ENCODE measurements at places on chromosomes 1 and 21.

DNA sequence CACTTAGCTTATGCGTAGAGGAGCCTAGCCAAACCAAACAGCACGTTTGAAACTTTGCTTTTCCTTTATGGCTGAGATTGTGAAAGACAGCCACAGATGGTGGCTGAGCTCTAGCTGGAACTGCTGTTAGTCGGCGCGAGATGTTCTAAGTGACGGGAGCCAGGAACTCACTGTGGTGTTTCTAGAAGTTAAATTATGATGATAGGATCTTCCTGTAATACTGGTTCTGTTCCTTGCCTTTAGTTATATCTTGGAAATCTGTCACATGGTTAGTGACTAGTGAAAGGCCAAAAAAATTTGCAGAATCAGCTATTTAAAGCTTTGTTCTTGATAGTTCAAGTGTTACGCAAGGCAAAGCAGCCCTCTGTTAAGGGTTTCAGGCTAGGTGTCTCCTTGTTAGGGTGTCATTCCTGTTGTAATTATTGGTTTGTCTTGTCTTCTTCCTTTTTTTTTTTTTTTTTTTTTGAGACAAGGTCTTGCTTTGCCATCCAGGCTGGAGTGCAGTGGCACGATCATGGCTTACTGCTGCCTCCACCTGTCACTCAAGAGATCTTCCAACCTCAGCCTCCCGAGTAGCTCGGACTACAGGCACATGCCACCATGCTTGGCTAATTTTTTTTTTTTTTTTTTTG lies 22.6 kb downstream of the AK4 start:
- DNase-seq = no peak

DNA sequence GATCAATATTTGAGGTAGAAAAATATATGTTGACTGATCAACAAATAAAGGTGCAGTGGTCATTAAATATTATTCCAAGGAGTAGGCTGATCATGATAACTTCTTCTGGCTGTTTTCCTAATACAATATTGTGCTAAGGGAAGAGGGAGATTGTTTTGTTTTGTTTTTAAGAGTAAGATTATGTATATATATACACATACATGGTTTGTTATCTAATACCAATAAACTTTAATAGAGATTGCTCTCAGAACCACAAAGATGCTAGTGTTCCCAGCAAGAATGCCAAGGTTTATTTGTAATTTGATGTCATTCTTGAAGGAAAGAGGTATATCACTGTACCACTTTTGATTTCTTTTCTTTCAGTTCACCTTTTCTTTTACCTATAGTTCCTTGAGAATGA lies 10.1 kb downstream of the CLCA2 start:
- no peak for DNase-seq

DNA sequence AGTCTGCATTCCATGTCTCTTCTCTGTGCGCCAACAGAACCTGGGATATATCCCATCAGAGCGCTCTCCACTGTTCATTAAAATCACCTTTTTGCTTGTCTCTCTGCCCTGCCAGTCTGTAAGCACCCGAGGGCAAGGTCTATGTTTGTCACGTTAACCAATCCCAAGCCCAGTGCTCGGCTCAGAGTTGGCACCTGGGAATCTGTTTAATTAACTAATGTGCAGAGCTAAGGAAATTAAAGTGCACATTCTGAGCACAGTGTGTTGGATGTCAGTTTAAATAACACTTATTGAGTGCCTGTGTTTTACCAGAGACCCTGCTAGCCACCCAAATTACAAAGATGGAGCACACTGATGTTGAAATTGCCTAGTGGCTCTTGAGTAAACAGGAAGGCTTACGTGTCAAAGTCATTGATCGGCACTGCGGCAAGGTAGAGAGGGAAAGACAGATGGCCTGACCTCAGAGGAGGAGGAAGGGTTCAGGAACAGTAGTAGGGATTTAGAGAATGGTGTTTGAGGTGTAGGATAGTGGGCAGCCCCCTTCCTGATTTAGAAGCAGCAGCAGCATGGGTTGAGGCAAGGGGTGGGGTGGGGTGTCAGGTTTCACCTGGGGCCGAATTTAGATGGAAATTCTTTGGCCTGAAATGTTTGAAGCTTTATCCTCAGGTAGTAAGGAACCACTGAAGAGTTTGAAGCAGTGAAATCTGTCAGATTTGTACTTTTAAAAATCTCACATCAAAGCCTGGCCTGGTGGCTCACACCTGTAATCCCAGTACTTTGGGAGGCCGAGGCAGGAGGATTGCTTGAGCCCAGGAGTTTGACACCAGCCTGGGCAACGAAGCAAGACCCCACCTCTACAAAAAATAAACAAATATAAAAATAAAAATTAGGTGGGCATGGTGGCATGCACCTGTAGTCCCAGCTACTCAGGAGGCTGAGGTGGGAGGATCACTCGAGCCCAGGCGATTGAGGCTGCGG lies 7.7 kb downstream of the ARMH1 start:
- no peak for DNase-seq

DNA sequence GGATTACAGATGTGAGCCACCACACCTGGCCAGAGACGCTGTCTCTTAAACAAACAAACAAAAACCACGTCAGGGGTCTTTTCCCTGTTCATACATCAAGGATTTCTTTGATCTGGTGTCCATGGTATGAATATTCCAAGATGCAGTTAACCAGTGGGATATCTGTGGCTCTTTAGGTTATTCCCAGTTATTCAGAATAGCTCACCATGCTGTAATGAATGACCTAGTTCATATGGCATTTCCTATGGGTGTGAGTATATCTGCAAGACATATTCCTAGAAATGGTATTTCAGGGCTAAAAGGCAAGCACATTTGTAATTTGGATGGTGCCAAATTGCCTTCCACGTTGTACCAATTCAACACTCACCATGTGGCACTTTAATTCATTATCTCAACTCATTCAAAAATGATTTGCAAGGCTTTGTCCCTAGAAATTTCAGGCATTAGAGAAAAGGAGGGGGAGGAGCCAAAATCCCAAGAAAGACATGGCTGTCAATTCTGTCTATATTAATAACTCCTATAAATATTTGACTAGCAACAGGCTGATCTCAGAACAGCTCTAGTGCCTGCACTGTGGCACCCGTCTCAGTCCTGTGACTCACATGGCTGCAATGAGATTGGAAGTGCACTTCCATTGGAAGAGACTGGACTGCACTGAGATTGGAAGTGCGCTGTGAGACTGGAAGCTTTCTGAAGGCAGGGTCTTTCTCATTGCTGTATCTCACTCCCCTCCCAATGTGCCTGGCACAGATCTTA lies 6.0 kb upstream of the STMN1 start:
- DNase-seq = no peak

GRCh38 chr1:229627003-229627402 lies 956 bp downstream of the URB2 start:
- DNase-seq = no peak

DNA sequence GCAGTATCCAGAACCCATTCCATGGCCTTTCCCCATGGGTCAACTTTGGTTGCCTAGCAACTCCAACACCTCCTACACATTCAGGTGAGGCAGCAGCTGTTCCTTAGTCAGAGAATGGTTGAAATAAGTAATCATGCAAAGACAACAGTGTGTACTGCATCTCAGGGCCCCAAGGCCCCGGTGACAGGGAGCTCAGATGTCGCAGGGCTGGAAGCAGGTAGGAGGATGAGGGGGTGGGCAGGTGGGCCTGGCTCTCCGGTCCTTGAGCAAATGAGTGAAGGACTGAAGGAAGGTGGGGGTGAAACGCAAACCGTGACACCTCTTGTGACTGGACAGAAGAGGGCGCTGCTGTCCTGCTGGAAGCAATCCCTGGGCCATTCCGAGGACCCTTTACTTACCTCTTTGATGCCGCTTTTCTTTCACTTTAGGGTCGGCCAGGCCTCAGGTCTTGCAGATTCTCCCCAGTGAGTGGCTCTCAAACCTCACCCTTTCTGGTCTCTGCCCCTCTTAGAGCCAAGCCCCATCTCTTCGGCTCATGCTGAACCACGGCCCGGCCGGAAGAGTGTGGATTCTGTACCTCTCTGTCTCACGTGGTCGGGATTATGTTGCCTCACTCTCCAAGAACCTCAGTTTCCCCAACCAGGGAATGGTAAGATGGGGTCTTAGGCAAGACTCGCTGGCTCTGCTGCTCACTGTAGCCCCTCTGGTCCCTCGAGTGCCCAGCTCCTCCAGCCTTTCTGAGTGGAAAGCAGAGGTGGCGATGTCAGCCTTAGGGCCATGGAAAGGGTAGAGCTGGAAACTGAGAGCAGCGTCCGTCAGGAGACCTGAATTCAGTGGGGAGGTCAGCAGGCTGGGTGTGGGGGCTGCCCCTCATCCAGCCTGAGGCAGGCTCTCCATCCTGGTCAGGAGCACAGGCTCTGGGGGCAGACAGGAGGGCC lies 5.6 kb upstream of the KCNA10 start:
- DNase-seq = no peak

GRCh38 chr1:181104790-181105133 lies 16.3 kb downstream of the IER5 start:
- DNase-seq = peak; percentile 21

DNA sequence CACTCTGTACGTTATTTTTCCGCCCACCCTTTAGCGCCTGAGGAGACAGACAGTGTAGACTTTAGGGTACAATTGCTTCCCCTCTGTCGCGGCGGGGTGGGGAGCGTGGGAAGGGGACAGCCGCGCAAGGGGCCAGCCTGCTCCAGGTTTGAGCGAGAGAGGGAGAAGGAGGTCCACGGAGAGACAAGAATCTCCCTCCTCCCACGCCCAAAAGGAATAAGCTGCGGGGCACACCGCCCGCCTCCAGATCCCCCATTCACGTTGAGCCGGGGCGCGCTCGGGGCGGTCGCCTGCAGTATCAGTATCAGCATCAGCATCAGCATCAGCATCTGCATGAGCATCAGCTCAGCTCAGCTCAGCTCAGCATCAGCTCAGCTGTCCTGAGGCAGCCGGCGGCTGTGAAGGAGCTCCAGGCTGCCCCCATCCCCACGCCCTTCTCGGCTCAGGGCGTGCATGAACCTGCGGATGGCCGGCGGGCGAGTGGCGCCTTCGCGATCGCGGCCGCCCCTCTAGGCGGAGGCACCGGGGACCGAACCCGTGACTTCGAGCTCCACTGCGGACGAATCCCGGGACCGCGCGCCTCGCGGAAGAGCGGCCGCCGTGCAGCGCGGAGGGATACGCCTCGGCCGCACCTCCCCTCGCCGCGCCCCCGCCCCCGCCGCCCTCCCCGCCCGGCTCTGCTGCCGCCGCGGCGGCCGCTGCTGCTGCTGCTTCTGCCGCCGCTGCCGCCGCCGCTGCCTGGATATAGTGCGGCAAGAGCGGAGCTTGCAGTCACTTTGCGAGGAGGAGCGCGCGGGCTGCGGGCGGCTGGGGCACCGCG lies at the start of gene NCAM2:
Gene NCAM2 (plus strand): TSS at position 774 of the 820 bp plus-strand sequence.
- DNase-seq = no peak

DNA sequence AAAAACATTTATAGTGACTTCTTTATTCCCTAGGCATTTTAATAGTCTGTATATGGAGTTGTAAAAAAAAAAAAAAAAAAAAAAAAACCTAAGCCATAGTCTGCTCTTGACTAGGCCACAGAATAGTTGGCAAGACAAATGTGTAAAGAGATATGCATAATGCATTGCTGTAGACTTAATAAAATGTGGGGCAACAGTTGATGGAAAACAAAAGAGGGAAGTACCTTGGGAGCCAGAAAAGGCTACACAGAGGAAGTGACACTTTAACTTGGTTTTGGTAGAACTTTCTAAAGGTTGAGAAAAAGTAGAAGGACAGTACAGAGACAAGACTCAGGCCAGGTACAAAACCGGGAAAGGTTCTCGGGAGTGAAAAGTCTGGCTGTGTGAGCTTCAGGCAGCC lies 802.9 kb upstream of the ADAMTS5 start:
- no peak for DNase-seq

DNA sequence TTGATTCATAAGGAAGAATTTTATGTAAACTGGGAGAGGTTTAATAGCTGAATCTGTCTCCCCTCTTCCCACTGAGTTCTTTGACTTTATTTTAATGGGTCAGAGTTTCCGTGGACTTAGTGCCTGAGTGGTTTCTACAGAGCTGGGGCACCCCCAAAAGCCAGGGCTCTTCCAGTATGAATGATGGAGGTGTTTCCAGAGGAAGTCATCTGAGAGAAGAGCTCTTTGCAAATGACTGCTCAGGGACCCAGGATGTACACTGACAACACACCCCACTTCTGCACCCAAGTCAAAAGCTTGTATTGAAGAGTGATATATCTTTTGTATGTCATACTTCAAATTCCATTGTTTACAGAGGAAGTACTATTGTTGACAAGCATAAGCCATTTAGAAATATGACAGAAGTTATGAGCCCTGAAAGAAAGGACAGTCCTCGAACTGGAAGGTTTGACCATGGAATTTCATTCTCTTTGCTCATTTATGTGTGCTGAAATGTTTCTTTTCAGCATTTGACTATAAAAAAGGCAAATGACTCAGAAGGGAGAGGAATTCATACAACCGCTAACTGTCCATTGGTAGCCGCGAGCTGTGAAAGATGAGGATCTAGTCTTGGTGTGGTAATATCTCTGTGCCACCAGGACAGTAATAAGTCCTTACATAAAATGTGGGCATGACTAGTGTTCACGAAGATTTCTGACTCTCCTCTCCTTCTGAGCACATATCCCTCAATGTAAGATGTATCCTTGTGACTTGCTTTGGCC lies 25.4 kb upstream of the LMX1A start:
- DNase-seq = no peak

DNA sequence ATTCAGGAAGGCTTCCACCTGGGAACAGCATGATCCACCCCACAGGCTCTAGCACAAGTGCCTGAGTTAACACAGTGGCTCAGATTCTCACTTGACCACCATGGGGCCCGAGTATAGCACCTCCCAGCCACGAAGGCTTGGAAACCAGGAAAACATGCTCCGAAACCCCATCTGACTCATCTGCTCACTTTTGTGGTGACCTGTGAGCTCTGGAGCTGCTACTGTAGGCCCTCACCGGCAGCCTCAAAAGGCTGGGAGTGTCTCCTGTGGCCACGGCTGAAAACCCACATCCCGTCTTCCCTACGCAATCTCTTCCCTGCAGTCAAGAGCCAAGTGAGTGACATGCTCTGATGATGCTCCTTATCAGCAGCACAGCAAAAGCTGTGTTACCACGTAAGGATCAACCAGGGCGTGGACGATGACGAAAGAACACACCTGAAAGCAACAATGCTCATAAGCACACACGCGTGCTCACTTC lies 81.4 kb downstream of the TGFBR3 start:
- DNase-seq = peak; percentile 46

DNA sequence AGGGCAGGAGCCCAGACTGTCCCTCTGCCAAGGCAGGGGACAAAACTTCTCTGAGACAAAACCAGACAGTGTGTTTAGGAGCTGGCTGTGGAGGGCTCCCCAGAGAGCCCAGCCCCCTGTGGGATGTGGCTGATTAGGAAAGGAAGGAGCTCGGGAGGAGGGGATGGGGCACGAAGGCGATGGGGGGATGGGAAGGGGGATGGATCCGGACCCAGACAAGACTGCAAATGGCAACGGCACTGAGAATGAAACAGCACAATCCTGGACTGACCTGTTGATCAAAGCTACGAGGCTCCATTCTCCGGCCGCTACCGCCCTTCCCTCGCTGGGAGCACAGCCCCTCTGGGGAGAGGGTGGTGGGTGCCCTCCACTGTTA lies 33.1 kb downstream of the FOXO6 start:
- DNase-seq = no peak

GRCh38 chr1:46510341-46510997 lies 20.8 kb downstream of the DMBX1 start:
- no peak for DNase-seq

GRCh38 chr1:154178013-154178412 lies 13.9 kb downstream of the TPM3 start:
- no peak for DNase-seq
